Motor neuron (in vitro differentiated cells): ENCODE measurements at places on chromosomes 4 and X. TPM values are rescaled to one million over a fixed set of nuclear protein-coding genes. Genes with fewer than 3 reads are reported as not detected.

- no peak for ATAC-seq
Observed at GRCh38 chr4:86688026-86688425, 93.9 kb downstream of the PTPN13 start.

GRCh38 chr4:2194496-2194895, 47.4 kb downstream of the HAUS3 start:
- no peak for ATAC-seq

Gene XAGE2
- total RNA-seq: not detected in 2 replicates

Gene TXK
- 0.71 and 1.7 TPM in 2 replicates for total RNA-seq

- ATAC-seq: no peak
Observed at GRCh38 chr4:106766519-106766918, 269.6 kb downstream of the DKK2 start.

DNA sequence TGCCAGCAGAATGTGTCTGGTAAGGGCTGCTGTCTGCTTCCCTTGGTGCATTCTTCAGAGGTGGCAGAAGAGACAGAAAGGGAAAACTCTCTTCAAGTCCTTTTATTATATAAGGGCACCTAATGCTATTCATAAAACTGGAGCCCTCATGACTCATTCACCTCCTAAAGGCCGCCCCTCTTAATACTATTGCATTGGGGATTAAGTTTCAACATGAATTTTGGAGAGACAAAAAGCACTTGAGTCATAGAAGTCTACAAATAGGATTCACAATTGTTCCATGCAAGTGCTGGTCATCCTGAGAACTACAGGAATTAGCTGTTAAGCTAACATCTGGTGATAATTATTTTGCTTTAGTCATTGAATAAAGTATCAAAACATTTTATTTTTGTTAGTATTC, 349.5 kb downstream of the HS3ST1 start:
- ATAC-seq: no peak

DNA sequence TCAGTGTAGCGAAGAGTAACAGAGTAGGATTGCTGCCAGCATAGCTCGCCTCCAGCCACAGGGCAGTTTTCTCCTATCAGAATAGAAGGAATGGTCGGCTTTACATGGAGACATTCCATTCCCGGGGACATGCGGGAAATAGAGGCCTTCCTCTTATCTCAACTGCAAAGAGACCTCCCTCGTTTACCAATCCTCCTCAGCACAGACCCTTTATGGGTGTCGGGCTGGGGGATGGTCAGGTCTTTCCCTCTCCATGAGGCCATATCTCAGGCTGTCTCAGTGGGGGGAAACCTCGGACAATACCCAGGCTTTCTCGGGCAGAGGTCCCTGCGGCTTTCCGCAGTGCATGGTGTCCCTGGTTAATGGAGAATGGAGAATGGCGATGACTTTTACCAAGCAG, 285.0 kb downstream of the ASMT start:
- no peak for ATAC-seq

Gene LRIT3
- total RNA-seq: 0.21 and 0.26 TPM in 2 replicates

Gene TSPYL2
- total RNA-seq: 20.6 and 24.4 TPM in 2 replicates

- no peak for ATAC-seq
Observed at GRCh38 chr4:153273751-153274150, 69.5 kb downstream of the TRIM2 start.

DNA sequence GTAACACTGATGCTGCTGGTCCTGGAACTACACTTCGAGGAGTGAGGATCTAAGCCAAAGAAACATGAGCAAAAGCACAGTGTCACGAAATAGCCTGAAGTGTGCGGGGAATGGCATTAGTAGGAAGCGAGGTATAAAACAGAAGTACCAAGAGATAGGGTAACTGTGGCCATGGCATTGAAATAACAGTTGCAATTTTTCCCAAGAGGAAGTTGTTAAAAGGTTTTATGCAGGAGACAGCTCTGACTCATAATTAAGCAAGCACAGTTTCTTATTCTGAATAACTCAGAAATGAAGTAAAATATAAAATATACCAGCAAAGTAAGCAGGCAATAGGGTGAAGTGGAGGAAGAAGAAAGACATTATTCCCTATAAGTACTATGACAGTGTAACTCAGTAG, 90.3 kb upstream of the TMEM150C start:
- no peak for ATAC-seq

Gene FANCB
- 1.9 and 2.1 TPM in 2 replicates for total RNA-seq
